ENCODE measurements at places on chromosomes 5 and 9.

DNA sequence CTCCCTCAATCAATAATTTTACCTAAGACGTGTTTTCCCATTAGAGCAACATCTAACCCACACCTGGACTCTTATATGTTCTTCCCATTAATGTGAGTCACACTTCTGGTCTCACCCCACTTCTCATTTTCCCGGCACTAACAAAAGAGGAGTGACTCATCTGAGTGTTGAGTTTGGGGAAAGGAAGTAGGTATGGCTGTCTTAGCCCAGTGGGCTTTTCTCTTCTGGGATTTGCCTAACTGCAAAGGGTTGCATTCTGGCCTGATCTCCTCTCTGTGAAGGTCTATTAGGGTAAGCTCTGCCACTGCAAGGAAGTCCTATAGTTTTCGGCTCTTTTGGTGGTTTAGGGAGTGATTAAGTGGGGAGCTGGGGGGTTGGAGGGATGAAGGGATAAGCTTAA lies 195.6 kb downstream of the KIAA0825 start:
- DNase-seq = peak; percentile 25

GRCh38 chr9:78314953-78315870 lies 18.3 kb downstream of the PSAT1 start:
- no peak for DNase-seq

- DNase-seq = no peak
These were observed 34.3 kb downstream of the KIF4B start for GRCh38 chr5:155047818-155048217.

- no peak for DNase-seq
These were observed 36.9 kb upstream of the PIP5K1B start for GRCh38 chr9:68668127-68668526.

DNA sequence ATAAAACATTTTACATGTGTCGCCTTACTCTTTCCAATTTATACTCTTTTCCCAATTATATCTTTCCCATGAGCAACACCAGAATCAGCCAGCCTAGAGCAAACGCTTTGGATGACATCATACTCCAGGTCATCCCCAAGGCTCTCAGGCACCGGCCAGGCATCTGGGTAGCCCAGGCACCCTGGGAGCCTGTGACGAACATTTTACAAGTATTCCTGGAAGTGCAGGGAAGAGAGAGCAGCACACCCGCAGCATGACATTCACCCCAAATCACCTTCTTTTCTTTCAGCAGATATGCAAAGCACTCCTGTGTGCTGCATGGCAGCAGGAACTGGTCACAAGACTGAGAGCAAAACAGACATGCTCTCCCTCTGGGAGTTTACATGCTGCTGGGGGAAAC lies 75.7 kb upstream of the SMIM23 start:
- no peak for DNase-seq

GRCh38 chr5:16271851-16272250 lies 92.3 kb upstream of the MARCHF11 start:
- no peak for DNase-seq

- no peak for DNase-seq
These were observed 291.2 kb upstream of the PTPRD start for GRCh38 chr9:10903969-10904368.

- no peak for DNase-seq
These were observed 204.8 kb upstream of the HAPLN1 start for GRCh38 chr5:83925321-83925954.

DNA sequence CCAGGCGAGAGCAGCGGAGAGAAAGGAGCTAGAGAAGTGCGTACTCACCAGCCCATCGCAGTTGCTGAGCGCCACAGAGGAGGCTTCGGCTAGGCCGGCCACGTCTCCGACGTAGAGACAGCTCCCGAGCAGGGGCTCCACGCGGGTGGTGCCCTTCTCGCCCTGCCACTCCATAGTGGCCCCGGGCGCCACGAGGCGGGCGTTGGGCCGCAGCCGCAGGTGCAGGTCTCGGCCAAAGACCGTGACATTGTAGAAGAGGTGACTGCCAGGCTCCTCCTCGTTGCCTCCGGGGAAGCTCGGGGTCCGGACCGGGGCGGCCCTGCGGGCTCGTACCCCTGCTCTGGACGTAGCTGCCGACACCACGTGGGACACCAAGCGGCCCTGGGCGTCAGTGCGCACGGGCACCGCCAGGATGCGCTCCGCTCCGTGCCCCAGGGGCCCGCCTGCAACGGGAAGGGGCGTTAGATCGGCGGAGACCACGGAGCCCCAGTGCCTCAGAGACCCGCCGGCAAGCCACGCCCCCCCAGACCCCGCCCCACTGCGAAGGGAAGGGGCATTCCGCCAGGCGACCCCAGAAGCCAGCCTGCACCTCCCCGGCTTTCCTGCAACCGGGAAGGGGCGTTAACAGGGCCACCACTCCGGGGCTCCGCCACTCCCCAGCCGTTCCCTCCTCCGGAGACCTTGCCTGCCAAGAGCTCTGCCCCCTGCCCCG lies 1.4 kb downstream of the ADAMTS2 start:
- no peak for DNase-seq

DNA sequence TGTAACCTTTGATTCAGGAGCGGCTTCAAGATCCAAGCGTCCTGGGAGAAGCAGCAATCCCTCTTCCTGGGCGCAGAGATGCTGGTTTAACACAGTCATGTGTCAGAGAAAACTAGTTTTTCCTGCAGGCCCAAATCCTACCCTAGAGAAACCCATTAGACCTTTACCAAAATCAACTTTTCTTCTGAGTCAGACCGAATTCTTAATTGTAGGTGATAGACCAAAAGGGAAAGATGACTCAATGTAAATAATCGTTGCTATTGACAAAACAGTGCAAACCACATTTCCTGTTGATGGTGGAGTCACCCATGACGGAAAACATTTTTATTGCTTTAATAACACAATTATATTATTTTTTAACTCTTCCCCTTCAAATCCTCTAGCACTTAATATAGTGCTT lies 40.1 kb downstream of the SLC1A1 start:
- no peak for DNase-seq

- DNase-seq = no peak
These were observed 26.2 kb upstream of the HMCN2 start for GRCh38 chr9:130239363-130239695.

DNA sequence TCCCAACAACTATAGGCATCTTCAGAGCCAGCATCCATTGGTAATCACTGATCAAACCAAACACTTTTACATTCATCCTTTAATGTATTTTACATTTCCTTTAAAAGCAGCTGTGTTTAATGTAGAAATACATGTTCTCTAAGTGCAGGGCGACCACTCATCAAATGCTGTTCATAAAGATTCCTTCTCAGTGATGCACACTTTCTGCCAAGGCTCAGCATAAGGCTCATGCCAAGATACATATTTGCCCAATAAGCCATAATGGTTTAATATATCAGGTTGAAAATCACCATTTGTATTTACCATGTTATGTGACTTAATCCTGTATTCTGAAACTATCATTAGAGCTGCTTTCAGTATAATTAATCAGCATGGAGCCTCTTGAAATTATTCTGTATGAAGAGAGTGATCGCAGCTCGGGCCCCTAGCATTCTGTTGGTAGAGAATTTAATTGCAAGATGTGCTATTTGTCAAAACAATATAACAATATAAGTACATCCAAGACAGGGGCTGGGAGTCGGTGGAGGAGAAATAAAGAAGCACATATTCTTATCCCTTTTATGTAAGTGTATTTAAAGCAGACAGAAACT lies 267.5 kb downstream of the EBF1 start:
- no peak for DNase-seq

DNA sequence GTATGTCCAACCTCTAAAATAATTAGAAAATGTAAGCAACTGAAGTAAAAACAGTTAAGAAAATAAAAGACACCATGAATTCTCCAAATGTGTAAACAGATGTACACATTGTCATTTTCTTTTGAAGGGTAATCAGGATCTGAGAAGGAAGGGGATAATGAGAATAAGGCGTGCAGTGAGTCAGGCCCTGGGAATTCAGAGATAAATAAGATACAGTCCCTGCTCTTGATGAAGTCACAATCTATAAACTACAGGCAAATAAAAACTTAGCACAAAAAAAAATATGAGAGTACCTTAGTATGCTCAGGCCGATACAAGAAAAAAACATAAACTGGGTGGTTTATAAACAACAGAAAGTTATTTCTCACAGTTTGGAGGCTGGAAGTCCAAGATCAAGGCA lies 315.3 kb downstream of the DNAH5 start:
- no peak for DNase-seq

DNA sequence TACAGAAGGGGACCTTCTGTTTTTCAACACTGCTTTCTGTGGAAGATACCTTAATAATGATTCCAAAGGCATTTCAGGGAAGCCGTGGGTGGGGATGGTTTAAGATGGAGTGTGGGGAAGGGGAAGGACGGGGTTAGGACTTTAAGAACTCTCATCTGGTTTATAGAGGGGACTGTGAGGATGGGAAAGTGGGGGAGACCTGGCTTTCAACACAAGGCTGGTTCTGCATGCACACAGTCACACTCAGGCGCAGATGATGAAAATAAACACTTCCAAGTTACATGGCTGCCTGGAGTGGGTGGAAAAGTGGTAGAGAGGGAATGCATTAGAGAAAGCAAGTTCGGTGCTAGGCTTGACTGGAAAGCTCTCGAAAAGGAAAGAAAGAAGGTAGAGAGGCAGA lies 4.9 kb downstream of the MSANTD3 start:
- DNase-seq = no peak

GRCh38 chr5:146240951-146241350 lies 37.5 kb downstream of the RBM27 start:
- no peak for DNase-seq

- DNase-seq = no peak
These were observed 50.9 kb downstream of the MEGF9 start for GRCh38 chr9:120663380-120663779.

DNA sequence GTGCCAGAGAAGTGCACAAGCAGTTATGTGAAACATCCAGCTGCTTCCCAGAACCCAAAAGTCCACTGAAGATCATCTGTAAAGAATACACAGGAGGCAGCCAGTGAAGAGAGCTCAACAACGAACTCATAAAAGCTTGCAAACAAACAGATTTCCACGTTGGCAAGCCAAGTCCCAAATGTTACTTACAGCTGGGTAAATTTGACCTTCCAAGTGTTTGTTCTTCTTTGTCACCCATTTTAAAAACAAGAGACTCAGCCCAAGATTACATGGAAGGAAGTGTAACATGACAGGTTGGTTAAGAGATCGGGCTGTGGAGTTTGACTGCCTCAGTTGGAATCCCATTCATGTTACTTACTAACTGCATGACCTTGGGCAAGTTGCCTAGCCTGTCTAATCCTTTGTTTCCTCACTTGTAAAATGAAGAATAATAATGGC lies 174.9 kb upstream of the PAPPA start:
- DNase-seq = no peak

GRCh38 chr9:122151267-122151828 lies 8.2 kb downstream of the NDUFA8 start:
- no peak for DNase-seq

GRCh38 chr5:165521816-165522610 lies 2016.6 kb downstream of the MAT2B start:
- no peak for DNase-seq

DNA sequence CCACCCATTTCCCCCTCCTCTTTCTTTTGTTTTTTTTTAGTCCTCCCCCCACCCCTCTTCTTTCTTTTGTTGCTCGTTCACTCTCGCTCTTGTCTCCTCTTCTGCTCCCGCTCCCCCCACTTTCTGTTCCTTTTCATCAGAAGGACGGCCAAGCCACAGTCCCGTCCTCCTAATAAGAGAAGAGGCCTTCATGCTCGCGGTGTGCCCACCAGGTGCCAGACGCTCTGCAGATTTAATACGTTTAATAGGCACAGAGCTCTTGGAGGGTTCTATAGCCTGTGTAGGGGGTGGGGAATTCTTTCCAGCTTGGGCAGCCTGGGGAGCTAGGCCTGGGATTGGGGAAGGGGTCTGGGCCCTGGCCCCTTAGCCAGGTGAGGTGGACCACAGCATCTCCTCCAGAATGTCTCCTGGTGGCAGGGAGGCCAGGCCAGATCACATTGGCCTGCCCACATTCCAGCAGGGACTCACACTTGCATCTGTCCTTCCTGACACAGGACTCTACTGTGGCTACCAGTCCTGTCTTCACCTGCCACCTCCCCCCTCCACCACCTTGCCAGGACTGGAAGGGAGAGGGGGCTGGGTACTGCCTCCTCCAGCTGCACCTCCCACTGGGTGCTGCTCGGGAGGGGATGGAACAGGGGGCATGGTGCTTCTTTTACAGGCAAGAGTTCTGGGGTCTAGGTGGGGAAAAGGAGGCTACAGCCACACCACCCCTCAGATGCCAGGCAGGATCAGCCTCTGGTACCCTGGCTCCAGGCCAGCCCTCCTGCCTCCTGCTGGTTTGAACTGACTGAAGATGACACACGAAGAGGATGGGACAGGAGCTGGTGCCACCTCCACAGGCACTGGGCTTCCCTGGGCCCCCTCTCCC lies 6.1 kb upstream of the BARX1 start:
- DNase-seq = no peak

DNA sequence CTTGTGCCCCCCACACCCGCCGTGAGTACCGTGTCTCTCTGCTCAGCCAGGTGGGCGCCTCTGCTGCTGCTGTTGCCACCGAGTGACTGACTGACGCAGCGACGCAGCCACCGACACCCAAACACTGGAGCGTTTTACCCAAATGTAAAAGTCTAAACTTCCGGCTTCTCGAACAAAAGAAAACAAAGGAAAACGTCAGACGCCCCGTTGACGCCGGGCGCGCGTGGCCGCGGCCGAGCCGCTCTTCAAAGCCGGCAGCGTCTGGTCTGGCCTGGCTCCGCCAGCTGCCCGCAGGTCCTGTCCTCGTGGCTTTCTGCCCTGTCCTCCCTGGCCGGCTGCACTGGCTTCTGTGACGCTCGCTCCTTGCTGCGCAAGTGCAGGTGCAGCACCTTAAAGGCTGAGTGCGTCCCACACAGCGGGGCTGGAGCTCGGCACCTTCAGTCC lies 41.4 kb upstream of the CLPTM1L start:
- peak; percentile 57 for DNase-seq

- DNase-seq = no peak
These were observed 6.3 kb upstream of the FAF2 start for GRCh38 chr5:176441921-176442323.

- no peak for DNase-seq
These were observed 477.9 kb downstream of the TMEM38B start for GRCh38 chr9:106172265-106172664.

- no peak for DNase-seq
These were observed 977 bp upstream of the PRDM12 start for GRCh38 chr9:130663258-130663976.

DNA sequence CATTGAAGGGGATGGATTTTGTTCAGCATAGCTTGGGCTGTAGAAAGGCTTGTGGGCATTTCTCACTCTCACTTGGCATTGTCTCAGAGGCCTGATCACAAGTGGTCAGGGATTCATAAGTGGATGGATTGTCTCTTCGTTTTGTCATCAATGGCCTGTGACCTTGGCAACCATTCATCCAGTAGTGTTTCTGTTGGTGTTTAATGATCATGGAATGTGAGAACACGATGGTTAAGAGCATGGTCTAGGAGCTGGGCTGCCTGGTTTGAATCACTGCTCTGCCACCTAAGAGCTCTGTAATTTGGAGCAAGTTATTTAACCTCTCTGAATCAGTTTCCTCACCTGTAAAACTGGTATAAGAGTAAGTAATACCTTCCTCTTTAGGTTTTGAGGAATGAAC lies 430.1 kb upstream of the MEF2C start:
- no peak for DNase-seq

- no peak for DNase-seq
These were observed 183.8 kb upstream of the PDE4D start for GRCh38 chr5:60077292-60077691.

GRCh38 chr9:22052376-22052945 lies 43.4 kb upstream of the CDKN2B start:
- peak; percentile 27 for DNase-seq

- DNase-seq = no peak
These were observed 56.6 kb downstream of the CHSY3 start for GRCh38 chr5:129960831-129961230.

All from NCI-H2107 (cell line).